Activated T-helper 17 cell treated with anti-CD3 and anti-CD28 coated beads, Interleukin-2, amount 50 U/mL, for 72 hours (primary cell): ENCODE measurements at places on chromosomes 1 and 21.

DNA sequence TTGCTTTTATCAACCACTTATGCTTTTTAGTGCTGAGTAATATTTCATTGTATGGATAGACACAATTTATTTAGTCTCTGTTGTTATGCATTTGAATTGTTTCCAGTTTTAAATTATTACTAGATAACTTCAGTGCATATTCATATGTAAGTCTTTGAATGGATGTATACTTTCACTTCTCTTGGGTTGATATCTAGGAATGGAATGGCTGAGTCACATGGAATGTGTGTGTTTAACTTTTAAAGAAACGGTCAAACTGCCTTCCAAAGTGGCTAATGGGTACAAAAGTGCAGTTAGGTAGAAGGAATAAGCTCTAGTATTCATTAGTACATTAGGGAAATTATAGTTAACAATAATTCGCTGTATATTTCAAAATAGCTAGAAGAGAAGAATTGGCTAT lies 82.4 kb downstream of the NPHS2 start:
- ATAC-seq = no peak

DNA sequence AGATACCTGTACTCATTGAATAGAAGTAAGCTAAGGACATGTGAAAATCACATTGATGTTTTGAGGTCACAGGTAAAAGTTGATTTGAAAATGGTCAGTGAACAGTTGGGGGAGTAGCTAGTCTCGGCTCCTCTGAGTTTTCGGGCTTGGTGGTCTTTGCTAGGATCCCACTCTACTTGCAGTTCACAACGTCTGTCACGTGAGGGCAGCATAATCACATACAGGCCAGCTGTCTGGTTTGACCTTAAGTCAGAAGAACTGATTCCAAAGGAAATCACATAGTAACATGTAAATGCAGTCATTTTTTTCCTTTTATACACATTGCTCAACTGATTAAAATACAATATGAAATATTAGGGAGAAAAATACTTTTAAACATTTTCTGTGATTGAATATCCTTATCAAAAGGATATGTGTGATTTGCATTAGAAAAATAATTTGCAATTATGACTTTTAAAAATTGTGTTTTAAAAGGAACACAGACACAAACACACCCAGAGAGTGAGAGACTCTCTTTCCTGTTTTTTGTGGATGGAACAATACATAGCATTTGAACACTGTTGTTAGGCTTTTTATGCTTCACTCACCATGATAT lies 21.8 kb upstream of the PDC start:
- ATAC-seq = no peak

- no peak for ATAC-seq
Measured at GRCh38 chr21:38807986-38808385, 2.3 kb downstream of the ETS2 start.

DNA sequence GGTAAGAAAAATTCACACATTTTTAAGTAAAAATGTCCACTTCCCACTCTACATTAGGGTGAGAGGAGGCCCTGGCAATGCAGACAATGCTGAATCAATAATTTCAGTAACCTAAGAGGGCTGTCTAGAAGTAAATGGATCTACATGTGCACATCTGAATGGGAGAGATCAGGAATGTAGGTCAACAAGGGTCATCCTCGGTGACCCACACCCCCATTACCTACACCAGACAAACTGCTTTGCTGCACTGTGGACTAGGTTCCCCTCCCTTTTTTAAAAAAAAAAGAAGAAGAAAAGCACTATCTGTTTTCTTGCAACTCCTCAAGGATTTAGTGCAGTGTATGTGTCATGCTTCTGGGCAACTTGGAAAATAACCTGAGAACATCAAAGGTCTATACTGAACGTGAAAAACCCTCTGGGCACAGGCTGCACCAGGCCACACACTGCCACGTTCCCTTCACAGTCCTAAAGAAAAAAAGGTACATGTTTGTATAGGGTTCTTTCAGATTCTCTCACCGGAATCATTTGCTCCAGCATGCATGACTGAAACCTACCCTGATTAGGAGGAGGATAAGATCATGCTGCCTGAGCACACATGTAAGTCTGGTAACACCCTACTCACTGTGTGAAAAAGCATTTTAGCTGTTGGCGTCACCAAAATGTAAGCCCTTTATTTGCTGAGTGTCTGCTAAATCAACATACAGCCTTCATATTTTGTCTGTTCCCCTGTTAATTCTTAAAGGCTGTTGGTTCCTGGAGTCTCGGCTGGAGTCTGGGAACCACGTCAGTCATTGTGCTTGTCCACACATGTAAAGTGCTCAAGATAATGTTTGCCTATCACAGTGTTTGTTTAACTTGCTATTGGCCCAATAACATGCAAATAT lies 341.0 kb downstream of the SMYD3 start:
- no peak for ATAC-seq

DNA sequence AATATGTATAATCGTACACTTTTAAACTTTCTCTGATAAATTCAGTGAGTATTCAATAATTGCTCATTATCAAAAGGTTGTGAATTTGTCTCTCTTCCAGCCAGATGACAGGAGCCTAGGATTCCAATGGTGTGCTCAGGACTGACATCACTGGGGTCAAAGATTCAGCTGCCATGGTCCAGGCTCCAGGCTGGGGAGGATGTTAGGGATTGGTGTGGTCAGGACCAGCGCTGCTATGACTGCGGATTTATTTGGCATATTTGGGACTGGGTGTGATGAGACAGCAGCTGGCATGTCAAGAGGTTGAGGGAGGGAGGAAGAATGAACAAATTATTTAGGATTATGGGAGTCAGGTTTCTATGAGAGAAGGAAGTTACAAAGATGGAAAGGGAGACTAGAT lies 48.2 kb upstream of the ABCA4 start:
- ATAC-seq = no peak

DNA sequence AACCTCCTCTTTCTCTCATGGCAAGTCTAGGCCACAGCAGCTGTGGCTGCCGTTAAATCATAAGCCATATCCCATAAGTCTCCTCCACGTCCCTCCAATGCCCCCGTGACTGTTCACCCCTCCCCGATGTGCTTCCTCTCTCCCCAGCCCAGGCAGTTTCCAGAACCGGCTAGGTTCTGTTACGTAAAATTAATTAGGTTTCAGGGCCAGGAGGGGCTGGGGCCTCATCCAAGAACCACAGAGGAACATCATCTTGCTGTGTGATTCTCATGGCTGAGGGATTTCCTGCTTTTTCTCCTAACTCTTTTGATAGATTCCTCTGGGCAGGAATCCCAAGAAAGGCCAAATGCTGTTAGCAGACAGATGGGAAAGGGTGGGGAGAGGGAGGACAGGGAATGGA lies 141.8 kb upstream of the AJAP1 start:
- ATAC-seq = no peak

DNA sequence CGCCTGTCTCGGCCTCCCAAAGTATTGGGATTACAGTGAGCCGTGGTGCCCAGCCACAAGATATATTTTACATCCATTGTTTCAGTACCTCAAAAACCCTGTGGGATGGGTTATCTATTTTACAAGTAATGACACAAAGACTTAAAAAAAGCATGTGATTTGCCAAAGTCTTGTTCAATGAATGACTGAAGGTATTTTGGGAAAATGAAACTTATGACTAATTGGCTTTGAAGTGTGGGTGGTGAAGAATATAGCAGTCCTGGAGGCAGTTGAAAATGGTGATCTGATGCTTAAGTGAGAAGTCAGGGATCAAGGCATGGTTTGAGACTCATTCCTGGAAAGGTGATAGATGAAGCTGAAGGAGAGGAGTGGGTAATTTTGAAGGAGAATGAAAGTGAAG lies 3.0 kb downstream of the SWT1 start:
- ATAC-seq = peak; percentile 2
